Activated CD8-positive, alpha-beta memory T cell treated with anti-CD3 and anti-CD28 coated beads, Interleukin-2, amount 50 U/mL, for 48 hours (primary cell): ENCODE measurements at places on chromosomes 1 and 21.

- no peak for DNase-seq
These were observed 58.2 kb upstream of the ADAR start for GRCh38 chr1:154666051-154666790.

DNA sequence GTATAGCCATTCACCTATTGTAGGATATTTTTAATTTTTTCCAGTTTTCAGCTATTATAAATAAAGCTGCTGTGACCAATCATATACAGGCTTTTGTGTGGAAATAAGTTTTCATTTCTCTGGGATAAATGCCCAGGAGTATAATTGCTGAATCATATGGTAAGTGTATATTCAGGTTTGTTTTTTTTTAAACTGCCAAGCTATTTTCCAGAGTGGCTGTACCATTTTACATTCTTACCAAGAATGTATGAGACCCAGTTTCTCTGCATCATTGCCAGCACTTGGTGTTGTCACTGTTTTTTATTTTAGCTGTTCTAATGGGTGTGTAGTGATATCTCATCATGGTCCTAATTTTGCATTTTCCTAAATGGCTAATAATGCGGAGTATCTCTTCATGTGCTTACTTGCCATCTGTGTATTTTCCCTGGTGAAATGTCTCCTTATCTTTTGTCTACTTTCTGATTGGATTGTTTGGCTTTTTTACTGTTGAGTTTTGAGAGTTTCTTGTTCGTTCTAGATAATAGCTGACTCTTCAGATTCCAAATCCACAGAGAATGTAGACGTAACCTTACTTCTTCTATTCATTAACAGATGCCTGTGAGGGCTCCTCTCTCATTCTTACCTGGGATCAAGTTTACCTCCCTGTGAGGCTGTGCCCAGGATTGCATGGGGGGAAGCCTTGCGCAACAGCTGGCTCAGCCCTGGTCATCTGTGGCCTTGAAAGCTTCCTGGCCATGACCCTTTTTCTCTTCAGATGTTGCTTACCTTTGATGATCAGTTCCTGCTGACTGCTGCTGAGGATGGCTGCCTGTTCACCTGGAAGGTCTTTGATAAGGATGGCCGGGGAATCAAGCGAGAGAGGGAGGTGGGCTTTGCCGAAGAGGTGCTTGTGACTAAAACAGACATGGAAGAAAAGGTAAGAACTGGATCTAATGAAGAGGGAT lies 42.6 kb downstream of the CFAP57 start:
- no peak for DNase-seq

DNA sequence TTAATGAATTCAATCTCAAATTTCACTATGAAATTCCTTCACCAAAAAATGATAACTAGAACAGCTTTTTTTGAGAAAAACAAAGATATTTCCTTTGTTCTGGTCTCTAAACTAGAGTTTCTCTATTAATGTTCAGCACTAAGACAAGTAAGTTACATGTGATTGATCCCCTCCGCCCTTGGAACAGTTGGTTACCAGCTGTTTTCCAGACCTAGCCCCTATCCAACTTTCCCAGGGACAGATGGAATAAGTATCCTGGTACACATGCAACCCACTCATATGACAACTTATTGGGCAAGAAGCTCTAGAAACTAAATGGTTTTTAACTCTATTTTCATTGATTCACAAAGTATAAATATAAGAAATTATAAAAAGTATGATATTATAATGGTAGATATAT lies 140.4 kb downstream of the COP1 start:
- DNase-seq: no peak

DNA sequence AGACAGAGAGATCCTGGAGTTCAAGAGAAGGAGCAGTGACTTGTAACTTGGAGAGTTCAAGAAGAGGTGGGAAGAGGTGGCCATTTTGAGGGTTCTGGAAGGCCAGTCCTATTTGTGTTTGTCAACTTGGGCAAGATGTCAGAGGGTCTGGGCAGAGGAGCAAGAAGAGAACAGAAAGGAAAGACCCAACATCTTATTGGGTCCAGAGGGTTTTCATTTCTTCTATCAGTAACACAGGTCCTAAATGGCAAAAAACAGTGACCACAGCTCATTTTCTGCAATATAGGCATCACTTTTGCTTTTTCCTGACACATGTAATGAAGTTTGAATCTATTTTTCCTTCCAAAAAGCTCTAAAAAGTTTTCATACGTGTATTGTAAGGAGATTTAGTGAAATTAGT lies 38.3 kb upstream of the MAP10 start:
- DNase-seq: no peak

- DNase-seq: no peak
These were observed 41.6 kb downstream of the GNG12 start for GRCh38 chr1:67791686-67792085.

DNA sequence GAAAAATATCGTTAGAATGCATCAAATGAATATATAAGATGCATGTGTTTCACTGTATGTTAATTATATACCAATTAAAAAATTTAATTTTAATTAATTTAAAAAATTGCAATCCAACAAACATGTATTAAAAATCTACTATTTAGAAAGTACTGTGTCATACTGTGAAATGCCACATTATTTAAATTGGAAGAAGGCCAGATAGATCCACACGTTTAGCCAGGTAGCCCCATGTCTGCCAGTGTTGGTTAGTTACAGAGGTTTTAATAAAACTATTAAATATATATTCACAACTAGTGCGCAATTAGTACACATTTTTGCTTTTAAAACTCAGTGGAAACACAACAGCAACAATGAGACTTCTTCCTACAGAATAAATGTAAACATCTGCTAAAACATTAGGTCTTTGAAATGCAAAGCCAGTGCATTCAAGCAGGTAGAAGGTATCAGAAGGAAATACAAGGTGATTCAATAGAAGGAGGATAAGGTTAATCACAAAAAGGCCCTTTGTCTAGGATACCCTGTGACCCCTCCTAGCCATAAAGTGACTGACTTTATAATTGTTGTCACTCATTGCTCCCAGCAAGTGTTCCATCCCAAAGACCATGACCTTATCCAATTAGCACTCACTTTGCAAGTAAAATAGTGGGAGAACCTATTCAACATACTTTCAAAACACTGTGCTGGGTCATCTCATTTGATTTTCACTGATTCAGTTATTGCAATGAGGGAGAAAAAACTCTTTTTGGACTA lies 211.5 kb downstream of the TTLL7 start:
- no peak for DNase-seq

DNA sequence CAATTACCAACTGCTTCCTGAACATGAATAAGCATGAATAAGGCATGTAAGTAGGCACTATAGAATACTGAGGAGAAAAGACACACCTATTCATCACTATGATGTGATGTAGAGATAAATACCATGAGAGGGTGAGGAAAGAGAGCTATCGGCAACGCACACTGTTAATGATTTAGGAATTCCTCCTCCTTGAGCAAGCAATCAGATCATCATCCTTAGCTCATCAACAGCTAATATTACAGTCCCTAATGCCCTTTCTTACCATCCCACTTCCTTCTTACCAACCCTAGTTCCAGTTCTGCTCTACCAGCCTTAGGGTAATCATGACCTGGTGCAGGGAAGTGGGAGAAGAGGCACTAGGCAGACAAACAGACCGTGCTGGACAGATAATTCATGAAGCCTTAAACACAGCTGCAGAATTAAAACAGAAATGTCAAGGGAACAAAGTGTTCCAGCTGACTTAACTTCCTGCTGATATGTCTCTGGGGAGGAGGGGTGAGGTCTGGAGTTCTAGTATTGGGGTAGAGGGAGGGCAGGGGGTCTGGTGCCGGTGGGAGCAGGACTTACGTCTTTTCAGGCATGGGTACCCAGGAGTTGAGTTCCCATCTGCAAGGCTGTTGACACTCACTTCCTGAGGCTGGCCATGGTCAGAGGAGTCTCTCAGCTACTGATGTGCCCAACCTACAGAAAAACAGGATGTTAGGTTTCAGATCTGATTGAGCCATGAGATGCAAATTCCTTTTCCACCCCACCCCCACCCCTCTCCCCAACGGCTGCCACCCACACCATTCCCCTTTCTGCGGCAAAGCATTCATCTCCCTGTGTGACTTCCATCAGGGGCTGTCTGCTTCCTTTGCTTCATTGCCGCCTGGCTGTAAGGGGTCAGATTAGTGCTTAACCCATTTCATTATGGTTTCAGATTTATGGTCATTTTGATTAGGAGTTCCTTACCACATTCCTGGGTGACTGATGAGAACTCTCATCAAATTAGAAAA lies 12.6 kb upstream of the RCSD1 start:
- peak; percentile 55 for DNase-seq

DNA sequence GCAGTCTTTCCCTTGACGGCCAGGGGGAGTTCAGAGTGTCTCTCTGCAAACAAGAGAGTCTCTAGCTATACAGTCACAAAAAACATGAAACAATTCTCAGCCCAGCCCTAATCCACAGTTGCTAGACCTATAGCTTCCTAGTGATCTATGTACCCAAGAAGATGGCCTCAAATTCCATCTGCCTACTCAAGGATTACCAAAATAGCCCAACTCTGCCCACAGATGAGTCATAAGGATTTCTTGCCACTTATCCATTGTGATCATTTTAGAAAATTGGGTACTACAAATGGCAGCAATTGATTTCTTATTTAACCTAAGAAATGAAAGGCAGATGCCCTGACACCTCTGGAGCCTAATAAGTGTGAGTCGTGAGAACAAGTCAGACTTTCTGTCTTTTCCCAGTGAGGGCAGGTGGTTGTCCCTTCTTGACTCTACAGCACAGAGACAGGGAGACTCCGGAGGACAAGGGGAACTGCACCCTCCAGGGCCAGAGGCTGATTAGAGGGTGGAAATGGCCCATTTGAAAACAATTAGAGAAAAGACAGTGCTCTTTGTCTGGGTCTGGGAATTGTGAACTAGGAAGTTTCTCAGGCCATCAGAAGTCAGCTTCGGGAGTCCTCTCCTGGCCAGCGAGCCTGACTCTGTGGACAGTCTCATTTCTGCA lies 65.4 kb downstream of the ABCA4 start:
- DNase-seq: no peak

DNA sequence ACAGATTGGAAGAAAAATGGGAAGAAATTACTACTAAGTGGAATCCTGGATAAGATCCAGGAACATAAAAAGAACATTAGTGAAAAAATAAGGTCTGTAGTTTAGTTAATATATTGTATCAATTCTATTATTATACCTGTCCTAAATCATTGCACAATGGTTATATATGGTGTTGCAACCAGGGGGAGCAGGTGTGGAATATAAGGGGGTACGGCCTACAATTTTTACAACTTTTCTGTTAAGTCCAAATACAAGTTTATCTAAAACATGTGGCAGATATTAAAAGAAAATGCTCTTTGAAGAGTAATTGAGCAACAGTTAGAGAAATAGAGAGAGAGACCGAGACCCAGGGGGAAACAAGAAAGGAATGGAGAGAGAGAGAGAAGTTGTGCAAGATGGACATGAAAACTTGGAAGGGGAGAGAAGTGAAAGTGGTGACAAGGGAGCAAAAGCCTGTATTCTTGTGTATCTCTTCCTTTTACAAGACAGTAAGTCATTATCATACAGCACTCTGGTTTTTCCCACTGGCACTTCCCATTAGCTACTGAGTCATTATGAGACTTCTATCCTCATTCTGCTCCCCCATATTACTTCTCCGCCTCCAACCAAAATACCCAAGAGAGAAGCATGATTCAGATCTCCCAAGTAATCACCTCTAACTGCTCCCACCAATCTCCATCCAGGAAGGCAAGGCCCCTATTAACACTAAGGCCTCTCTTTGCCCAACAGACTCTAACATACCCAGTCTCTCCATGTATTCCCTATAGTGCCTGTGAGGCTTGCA lies 22.3 kb upstream of the TRAF3IP3 start:
- no peak for DNase-seq

DNA sequence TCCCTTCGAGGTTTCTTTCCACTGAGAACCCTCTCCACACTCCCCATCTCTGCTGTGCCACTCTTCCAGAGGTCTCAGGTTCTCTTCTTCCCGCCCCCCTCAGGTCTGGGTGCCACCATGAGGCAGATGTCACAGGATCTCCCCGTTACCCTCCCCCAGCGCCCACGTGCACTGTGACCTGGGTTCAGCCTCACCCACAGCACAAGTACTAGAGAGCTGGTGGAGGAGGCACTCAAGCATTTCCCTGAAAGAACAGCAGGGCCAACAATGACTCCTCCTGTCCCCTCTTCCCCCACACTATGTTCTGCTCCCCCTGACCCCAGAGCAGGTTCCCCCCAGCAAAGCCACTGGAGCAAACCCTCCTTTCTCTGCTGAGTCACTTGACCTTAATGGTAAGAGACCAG lies 14.3 kb downstream of the PLEKHA6 start:
- DNase-seq: no peak

DNA sequence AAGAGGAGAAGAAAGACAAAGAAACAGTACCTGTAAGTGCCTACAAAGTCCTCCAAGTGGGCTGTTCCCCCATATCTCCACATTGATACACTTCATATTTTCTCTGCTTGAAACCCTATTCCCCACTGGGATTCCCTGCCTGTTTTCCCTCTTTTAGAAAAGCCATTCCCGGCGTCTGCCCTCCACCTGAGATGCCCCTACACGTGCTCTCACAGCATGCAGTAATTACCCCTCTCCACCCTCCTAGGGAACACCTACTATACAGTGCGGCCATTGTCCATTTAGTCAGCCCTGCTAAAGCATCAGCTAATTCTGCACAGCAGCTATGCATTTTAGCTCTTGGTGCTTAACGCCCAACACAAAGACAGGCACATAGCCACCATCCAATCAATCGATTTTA lies 135.7 kb upstream of the TIAM1 start:
- DNase-seq: no peak

- peak; percentile 73 for DNase-seq
These were observed 9.5 kb downstream of the SH3BGRL3 start for GRCh38 chr1:26289158-26290059.

DNA sequence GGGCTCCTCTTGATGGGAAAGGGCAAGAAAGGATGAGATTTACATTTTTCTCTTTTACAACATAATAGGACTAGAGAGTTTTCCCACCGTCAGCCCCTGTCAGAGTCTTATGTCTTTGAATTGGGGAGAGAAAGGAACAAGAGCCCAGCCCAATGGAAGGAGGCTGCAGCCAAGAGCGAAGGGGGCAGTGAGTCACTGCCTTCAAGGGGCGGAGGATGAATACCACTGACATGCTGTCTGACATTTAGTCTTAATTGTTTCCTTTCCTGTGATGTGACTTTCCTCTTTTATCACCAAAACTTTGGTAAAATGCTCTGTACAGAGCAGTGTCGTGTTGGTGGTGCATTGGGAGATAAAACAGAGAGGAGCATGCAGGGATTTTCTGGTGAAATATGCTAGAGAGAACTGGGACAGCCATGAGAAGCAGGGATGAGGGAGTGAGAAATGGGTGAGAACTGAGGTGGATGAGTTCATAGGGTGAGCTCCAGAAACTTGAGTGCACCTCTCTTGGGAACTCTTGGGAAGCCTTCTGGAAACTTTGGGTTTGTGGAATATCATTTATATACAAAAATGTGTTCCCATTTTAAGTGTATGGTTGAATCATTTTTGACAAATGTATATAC lies 179.9 kb upstream of the FGGY start:
- DNase-seq: no peak
